ENCODE measurements at places on chromosomes 3 and 15.

- DNase-seq: no peak
Observed at GRCh38 chr3:23019596-23020300, 183.4 kb upstream of the UBE2E2 start.

DNA sequence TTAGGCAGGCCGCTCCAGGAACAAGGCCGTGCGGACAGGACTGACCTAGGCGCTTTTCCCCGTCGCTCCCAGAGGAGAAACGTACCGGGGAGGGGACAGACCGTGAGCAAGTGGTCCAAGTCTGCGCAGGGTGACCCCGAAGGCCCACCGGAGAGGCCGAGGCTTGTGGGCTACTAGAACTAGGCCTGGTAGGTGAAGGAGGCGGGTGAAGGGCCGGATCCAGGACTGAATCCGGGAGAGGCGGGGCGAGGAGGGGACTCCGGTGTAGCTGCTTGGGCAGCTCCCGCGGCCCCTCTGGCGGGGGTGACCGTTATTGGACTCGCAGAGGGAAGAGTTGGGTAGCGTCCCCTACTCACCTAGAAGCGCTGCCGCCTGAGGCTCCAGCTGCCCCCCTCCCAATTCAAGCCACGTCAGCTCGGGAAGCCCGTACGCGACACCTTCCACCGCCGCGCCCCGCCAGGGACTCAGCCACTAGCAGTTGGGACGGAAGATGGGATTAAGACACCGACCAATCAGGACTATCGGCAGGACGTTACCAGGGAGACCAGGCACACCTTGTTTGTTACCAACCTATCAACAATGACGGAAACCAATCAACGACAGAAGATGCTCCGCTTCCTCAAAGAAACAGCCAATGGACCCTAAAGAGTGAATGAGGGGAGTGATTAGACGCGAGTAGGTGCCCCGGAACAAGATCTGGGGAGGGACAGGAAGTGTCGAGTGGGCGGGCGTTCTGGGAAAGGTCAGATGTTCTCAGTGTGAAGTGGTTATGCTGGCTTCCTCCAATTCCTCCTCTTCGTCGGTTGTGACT lies at the start of gene GOLGB1:
TSS of gene GOLGB1 (minus strand) at position 466 of the 811 bp plus-strand sequence. CDS start 18,770 bp downstream, outside the sequence.
- peak; percentile 86 for DNase-seq

- no peak for DNase-seq
Observed at GRCh38 chr15:51814606-51815005, 14.8 kb upstream of the TMOD3 start.

DNA sequence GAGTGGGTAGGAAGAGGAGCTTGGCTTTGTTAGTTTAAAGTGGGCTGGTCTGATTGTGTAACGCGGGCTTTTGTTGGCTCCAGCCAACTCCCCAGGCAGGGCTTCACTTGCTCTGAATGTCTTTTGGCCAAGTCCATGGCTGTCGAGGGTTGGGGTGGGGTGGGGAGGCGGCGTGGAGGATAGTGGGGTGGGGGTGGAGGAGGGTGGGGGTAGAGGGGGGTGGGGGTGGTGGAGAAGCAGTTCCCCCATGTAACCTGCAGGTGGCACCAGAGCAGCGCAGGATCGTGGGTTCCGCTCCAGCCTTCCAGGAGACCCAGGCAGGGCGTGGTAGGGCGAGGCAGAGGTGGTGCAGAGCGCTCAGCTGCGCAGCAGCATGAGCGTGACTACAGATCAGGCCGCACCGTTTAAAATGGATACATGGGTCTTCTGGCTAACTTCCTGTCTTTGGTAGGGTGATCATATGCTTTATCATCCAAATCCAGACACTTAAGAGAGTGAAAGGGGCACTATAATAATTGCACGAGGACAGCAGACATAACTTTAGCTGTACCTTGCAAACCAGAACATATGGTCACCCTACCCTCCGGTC lies 28.3 kb downstream of the GOLGA6A start:
- peak; percentile 11 for DNase-seq

GRCh38 chr3:42148982-42149432 lies 57.9 kb downstream of the TRAK1 start:
- no peak for DNase-seq

DNA sequence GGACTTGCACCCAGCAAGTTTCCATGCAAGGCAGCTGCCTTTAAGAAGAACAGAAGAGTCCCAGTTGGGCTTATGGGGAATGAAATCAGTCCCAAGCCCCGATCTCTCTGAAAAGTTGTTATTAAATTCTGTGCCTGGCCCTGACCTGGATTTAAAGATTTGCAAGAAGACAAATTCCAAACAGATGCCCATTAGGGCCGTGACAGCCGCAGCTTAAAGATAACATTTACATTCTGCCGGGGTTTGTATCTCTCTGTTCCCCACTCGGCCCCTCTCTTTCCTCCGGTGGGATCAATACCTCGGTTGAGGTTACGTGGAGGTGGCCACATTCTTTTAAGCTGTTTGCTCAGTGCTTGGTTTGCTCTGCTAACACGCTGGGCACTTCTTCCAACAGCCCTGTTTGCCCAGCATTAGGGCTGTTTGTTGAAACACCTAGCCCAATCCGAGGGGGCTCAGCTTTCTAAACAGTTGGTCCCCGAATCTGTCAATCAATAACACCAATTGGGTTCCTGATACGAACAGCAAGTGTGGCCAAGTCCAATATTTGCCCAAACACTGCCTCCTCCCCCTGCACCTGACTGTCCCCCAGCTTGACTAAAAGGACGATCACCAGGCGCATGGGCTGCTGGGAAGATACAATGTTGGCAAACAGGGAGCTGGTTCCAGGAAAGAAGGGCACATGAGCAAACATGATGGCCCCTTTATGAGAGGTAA lies 108.6 kb downstream of the RPLP1 start:
- no peak for DNase-seq

DNA sequence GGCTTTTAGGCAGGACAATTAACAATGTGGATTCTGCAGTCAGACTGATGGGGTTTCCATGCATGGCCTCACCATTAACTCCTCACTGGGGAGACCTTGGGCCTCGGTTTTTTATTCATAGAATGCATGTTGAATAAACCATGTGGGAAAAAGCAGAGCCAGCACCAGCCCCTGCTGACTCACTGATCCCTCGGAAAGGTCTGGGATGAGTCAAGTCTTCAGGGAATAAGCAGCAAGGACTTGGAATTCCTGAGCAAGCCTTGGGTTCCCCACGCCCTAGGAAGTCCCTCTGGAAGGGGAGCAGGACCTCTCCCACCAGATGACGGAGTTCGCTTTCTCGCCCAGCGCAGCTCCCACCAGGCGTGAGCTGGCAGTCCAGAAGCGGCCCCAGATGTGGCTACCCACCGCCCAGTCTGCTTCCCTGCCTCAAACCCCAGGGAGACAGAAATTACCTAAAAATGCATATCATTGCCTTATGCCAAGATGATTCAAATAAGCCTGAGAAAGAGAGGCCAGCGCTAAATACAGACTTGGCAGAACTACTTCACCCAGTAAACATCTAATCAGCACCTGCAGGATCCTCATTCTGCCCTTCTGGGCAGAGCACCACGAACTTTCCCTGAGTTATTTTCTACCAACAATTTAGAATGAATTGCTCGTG lies 45.4 kb downstream of the BTD start:
- DNase-seq: no peak

- peak; percentile 40 for DNase-seq
Observed at GRCh38 chr3:111539351-111540331, 2.4 kb upstream of the CD96 start.

GRCh38 chr3:151391720-151392119 lies 7.2 kb upstream of the P2RY12 start:
- DNase-seq: no peak

DNA sequence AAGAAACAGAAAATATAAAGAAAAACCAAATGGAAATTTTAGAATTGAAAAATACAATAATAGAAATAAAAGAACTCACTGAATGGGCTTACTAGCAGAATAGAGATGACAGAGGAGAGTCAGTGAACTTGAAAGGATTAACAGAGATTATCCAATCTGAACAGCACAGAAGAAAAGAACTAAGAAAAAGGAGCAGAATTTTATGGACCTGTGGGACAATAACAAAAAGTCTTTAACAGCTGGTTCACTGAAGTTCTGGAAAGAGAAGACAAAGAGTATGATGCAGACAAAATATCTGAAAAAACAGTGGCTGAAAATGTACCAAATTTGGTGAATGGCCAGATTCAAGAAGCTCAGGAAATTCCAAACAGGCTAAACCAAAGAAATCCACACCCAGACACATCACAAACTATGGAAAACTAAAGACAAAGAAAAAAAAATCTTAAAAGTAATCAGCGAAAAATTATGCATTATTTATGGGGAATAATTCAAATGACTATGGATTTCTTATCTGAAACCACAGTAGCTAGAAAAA lies 9.7 kb upstream of the GNB5 start:
- DNase-seq: no peak

DNA sequence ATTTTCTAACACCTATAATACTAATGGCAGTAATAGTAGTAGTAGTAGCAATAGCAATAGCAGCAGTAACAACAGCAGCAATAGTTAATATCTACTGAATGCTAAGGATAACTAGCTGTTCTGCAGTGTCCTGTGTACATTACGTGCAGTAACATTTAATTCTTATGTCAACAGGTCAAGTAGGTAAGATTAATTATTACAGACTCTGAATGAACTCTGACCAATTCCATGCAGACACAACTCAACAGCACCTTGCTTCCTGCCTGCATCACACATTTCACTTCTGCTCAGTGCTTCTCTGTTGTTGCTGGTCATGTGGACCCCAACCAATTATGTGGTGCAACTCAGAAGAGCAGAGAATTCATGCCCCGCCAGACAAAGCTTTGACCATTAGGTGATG lies 39.9 kb upstream of the ARHGEF26 start:
- no peak for DNase-seq

- DNase-seq: no peak
Observed at GRCh38 chr3:59268170-59268569, 218.3 kb upstream of the CFAP20DC start.

GRCh38 chr3:76702676-76703075 lies 337.2 kb upstream of the ROBO2 start:
- DNase-seq: no peak

DNA sequence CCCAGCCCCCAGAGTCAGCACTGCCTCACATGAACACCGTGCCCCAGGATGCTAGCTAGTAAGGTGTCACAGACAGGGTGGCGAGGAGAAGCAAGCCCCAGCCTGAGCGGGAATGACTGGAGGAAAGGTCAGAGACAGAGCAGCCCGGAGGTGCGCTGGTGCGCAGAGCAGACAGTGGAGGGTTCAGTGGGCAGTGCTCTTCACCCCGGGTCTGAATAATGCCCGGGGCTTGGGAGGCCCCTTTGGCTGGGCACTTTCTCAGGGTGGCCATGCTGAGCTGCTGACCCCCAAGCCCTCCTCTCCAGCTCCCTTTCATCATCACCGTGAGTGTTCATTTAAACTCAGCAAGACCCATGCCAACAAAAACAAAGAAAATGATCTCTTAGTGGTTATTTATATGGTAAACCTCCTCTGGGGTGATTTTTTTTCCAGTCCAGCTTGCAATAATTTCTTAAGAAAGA lies 110.8 kb downstream of the VGLL4 start:
- no peak for DNase-seq

DNA sequence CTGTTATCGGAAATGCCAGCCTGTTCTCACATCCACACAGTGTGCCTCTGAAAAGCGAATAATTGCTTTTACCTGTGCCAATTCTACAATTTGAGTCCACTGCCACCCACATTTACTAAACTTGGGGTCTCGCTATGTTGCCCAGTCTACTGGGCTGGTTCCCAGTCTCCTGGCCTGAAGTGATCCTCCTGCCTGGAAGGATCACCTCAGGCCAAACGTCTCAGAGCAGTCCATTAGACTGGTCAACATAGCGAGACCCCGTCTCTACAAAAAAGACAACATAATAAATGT lies 827 bp upstream of the INO80 start:
- no peak for DNase-seq

GRCh38 chr3:36969540-36970432 lies 23.1 kb downstream of the EPM2AIP1 start:
- DNase-seq: no peak

- DNase-seq: no peak
Observed at GRCh38 chr3:108406661-108407206, 103.7 kb downstream of the MYH15 start.
